Heart right ventricle (tissue), 16 donors: ENCODE measurements at places on chromosomes 1 and 21. TPM values are rescaled to one million over a fixed set of nuclear protein-coding genes. Genes with fewer than 3 reads are reported as not detected.

DNA sequence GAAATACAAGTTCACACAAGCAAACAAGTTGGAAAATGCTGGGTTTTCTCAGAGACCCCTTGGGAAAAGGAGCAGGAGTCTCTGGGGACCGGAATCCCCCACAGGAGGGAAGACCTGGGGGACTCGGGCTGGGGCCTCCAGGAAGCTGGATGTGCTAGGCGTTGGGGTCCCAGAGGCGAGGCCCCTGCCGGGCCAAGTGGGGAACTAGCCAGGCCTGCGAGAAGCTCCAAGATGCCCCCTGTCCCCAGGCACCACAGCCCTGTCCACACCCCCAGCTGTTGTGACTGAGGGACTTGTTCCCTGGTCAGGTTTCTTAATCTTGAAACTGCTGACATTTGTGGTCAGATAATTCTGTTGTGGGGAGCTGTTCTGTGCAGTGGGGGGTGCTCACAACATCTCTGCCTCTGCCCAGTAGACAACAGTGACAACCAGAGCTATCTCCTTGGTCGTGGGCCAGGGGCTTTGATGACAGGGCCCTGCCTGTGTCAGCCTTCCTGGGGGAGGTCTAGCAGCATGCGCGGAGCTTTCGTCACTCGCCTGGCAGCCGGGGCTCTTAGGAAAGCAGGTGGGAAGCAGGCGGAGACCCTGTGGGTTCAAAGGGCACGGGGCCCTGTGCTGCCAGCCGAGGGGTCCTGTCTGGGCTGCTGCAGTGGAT, 126.4 kb upstream of the ARHGEF16 start:
- peak; percentile 71 for DNase-seq

DNA sequence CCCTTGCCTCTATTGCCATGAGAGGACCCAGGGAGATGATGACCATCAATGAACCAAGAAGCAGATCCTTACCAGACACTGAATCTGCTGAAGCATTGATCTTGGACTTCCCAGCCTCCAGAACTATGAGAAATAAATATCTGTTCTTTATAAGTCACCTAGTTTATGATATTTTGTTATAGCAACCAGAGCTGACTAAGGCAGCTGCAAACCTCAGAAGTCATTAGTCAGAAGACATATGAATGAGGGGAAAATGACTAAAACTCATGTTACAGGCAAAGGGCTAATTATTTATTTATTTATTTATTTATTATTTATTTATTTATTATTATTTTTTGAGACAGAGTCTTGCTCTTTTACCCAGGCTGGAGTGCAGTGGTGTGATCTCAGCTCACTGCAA, 321.1 kb downstream of the TGFB2 start:
- DNase-seq = no peak

GRCh38 chr1:112524251-112524650, 15.5 kb downstream of the WNT2B start:
- DNase-seq = no peak

DNA sequence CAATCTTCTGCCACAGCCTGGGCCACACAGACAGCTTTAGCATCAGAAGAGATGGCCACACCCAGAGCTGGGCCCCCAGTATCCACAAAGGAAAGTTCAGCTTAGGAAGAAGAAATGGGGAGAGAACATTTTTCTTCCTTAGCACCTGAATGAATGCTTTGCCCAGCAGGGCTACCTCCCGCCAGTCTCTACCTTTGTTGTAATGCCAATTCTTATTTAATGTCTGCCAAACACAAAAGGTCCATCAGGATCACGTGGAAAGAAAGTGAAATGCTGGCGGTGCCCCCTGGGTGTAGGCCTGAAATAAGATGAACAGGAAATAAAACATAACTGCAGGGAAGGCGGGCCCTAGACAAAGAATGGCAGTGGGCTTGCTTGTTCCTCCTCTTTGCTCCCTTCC, 125.6 kb downstream of the CACNA1E start:
- no peak for DNase-seq

The ST6GALNAC5 gene
- 0.37 TPM for polyA plus RNA-seq

- no peak for DNase-seq
These were observed 10.4 kb downstream of the RNF19B start for GRCh38 chr1:32954168-32954567.
